ENCODE measurements at places on chromosomes 2 and 18.

DNA sequence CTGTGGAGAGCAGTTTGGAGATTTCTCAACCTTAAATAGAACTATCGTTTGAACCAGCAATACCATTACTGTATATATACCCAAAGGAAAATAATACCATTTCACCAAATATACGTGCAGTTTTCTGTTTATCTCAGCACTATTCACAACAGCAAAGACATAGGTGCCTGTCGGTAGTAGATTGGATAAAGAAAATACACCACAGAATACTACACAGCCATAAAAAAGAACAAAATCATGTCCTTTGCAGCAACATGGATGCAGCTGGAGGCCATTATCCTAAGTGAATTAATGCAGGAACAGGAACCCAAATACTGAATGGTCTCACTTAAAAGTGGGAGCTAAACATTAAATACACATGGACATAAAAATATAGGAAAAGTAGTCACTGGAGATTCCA, 81.3 kb downstream of the SMCHD1 start:
- no peak for DNase-seq

DNA sequence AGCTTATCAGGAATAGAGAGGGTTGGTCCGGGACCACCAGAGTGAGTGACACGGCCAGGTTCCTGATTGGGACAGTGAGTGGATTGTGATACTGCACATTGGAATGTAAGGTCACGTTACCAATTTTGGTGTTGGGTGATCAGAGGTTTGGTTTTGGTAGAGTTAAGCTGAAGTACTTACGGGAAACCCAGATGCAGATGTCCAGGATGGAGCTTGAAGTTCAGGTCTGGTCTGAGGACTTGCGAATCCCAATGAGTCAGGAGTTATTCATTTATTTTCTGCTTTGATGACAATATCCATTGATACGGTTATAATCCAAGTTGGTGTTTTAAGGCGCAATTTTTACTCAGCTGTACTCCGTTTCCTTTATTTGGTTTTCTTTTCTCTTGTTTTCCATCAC, 273.6 kb downstream of the ALPK2 start:
- no peak for DNase-seq

DNA sequence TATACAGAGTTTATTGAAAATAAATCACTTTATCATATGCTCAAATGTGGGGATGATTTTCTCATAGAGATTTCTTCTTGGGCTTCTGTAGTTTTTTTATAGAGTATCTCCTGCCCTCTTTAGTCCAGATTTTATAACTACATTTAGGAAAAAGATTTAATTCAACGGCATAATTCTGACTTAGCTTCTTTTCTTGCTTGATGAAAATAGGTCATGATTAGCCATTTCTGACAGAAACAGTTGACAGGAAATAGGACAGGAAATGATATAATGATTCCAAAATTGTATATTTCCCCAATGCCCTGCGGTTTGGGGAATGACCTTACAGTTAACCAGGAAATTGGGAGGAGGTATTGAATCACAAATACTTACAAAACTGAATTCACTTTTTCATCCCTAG, 1531.9 kb upstream of the ACVR2A start:
- DNase-seq, result no peak

GRCh38 chr2:53903011-53903410, 43.2 kb upstream of the GPR75 start:
- no peak for DNase-seq

DNA sequence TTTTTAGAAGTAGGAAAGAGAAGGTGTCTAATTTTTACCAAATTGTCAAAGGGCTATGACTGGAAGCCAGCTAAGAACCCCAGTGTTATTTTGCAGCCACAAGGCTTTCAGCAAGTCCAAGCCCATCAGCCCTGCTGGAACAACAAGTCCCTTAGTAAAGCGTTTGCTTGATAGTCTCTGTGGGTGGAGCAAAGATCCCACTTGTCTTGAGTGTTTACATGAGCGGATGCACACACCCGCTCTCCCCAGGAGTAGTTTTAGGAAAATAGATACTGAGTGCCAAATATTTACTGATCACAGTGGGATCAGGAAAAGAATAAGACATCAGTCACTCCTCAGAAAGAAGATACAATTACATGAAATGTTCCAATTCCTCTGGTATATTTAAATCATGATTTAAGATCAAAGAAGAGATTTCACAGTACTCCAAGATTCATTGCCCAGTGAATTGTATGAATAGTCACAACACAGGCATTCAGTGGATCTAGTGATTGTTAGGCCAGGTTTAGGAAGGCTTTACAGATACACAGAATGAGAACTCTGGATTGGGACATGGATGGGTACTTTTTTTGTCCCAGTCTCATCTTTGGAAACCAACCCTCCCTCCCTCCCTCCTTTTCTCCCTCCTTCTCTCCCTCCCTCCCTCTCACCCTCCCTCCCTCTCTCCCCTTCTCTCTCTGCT, 514.9 kb downstream of the PTPRM start:
- no peak for DNase-seq

GRCh38 chr2:239224199-239224570, 176.6 kb downstream of the HDAC4 start:
- DNase-seq, result no peak

DNA sequence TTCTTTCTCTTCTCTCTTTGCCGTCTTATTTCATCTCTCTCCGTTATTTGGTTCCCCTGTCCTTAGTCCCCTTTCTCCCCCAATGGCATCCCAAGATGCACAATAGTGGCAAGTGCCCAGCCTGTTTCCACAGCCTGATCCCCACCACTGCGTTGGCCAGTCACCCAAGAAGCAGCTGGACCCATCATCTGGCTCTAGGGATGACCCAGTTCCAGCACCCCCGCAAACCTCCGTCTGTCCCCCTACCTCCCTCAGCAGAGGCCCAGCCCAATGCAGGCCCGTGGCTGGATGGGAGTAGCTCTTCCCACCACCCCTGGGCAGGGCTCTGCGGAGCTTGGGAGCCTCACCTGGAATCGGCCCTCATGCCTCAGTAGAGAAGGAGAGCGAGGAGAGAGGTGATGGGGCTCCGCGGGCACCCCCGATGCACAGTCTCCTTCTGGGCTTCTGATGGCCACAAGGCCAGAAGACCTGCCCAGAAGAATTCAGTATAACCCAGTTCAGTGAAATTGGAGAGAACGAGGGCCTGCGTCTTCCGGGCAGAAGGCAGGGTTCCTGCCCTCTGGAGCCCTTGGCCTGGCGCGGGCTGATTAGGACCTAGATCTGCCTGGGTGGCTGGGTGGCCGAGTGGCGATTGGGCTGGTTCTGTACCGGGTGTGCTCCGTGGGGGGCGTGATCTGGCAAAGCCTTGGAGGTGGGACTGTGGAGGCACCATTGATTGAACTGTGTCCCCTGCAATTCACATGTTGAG, 50.9 kb downstream of the RRM2 start:
- DNase-seq, result no peak

DNA sequence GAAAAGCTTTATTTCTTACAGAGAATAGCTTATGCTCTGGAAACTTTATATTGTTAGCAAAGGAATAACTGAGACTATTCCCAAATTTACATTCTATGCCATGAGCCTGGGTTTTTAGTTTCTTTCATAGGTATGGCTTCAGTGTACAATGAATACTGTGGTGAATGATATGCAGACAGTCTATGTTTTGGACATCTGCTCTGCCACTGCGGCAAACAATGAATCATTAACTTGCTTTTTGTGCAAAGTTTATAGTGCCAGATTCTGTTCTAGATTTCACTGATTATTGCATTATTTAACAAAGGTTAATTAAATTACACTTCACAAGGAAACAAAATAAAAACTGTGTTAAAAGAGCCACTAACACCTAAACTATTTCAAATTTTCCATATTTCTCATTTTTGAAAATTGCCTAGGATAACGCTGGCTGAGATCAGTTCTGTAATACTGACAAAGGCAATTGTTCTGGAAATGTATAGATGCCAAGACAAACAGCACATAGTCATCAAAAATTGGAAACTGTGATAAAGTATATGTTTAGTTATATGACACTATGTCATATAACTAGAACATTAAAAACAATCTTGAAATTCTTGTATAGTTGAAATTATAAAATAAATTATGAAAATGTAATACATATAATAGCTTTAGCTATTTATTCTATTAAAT, 74.7 kb downstream of the ITSN2 start:
- no peak for DNase-seq

DNA sequence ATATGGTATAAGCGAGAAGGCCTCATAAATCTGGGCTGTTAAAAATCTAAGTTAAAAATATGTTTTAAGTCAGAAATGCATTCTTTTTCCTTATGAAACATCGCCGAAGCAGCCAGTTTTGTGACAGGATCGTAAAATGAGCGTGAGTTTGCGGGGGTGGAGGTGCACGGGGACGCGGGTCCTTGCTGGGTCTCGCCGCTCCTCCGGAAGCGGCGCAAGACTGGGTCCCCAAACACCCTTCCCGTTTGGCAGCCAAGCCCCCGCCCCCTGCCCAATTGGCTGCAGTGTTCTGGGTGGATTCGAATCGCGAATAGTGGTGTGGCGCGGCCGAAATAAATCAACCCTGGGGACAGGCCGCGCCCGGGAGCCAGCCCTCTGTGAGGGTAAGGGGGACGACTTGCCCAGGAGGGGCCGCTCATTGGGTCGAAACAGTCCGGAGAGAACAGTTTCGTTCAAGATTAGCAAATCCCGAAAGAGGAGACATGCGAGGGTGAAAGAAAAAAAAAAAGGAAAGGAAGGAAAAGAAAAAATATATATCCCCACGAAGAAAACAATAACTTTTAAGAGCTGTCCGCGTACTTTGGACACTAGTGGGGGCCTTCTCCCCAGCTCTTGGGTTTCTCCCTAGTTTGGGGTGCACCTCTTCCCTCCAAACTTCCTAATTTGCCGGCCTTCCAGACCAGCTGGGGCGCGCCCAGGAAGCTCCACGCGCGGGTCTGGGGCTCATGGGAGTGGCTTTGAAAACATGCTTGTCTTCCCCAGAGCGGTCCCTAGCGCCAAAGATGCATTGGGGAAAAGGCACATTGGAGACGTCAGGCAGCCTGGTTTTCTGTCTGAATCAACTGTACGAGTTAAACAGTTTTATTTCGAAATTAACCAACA, 3.1 kb upstream of the GATA6 start:
- no peak for DNase-seq

DNA sequence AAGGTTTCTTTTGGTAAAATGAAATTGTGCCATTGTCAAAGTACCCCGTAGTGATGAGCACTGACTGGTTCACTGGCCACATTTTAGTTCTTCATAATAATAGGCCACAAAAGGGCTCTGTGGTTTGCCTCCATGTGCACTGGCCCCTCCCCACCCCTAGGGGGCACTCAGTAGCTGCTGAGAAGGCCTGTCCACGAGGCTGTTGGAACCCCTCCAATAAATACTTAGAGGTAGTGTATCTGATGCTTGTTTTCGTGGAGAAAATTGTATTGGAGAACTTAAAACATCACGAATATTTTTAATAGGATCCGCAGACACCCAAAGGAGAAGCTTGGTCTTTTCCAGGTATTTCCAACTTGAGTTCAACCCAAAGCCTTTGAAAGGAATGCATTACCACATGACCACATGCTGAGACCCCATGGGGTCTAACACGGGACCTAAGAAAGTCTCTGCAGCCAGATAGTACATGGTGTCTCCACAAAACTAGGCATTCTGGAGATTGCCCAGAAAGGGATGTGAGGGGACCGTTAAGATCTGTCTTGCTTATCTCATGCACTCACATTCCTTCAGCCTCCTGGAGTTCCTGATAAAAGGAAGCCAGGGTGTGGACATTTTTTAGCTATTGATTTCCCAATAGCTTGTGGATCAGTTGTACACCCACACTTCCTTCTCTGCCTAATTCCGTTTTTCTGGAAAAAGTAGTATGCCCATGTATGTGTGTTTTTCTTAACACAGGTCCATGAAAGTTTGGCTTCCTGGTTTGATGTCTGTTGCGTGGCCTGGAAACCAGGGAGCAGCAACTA, 28.5 kb upstream of the NOSTRIN start:
- peak; percentile 30 for DNase-seq

DNA sequence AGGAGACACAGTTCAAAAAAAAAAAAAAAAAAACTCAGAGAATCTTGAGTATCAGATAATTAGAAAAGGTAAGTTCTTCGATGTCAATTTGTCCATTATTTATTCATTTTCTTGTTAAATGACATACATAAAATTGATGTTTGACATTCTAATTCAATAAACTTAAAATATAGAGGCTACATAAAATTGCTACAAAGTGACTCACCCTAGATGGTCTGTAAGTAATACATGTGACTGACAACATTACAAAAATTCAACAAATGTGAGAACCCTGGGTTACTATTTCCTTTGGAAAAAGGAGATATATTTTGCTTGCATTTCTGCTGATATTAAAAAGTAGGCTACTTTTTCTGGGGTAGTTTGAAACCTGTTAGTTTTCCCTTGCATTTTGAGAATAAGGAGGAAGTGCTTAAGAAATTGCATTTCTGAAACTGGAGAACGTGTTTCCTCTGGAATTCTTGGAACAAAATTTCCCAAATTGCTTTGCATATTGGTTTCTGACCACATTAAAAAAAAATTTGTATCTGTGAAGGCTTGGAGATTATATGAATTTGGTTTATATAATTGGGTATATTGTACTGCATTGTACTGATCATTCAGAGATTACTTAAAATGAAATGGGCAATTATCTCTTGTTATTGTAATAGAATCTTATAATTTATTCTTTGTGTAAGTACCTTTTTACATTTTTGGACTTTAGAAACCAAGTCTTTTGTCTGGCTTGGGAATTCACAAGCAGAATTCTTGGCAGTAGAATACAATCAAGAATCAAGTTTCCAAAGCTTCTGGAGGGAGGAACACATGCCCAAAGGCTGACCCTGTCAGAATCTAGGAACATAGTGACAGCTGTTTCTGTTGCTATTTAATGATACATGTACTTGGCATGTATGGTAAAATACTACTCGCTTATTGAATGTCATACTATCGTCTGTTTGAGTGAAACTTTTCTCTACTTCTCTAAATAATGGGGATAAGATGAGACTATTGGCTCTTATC, 106.1 kb downstream of the DSEL start:
- no peak for DNase-seq

DNA sequence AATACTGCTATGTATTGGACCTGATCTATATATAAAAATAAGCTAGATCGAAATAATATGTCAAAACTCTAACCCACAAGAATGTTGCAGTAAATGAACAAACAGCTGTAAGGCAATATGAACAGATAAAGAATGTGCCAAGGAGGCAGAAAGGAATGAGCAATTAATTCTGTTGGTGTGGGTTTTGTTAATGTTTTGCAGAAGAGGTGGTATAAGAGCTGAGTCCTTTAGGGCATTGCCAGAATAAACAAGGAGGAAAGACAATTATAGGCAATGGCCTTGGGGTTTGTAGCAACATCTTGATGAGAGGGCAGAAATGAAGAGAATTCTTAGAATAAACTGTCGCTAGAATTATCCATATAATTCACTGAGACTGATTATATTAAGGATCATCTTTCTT, 240.9 kb upstream of the GULP1 start:
- no peak for DNase-seq

- DNase-seq, result no peak
Measured at GRCh38 chr2:199484927-199485326, 27.2 kb upstream of the SATB2 start.

GRCh38 chr2:41718705-41719104, 329.1 kb upstream of the PKDCC start:
- no peak for DNase-seq

GRCh38 chr2:59720296-59720866, 833.1 kb downstream of the BCL11A start:
- DNase-seq, result no peak

- DNase-seq, result peak; percentile 9
Measured at GRCh38 chr2:113324684-113325160, 46.0 kb upstream of the PAX8 start.

Measured in CD4-positive, alpha-beta T cell treated with Interleukin-17A for 1 hour (primary cell).